Activated CD4-positive, alpha-beta memory T cell treated with anti-CD3 and anti-CD28 coated beads, Interleukin-2, amount 10 ng/mL, durations not matched to agents 7 days and 5 days (primary cell): ENCODE measurements at places on chromosomes 4 and X. TPM values are rescaled to one million over a fixed set of nuclear protein-coding genes. Genes with fewer than 3 reads are reported as not detected.
A peak's percentile ranks its signal among the peaks of the same experiment; 100 is the strongest.

Gene RAB9B
- total RNA-seq, result 0.45 TPM

GRCh38 chrX:5290635-5291034, 938.0 kb downstream of the NLGN4X start:
- H3K4me3 ChIP-seq, result no peak overlapping the region
- no peaks in the 10 kb centered on the region for H3K36me3 ChIP-seq
- DNase-seq, result no peak
- H3K27me3 ChIP-seq, result no peaks in the 10 kb centered on the region
- no peaks in the 10 kb centered on the region for H3K4me1 ChIP-seq

DNA sequence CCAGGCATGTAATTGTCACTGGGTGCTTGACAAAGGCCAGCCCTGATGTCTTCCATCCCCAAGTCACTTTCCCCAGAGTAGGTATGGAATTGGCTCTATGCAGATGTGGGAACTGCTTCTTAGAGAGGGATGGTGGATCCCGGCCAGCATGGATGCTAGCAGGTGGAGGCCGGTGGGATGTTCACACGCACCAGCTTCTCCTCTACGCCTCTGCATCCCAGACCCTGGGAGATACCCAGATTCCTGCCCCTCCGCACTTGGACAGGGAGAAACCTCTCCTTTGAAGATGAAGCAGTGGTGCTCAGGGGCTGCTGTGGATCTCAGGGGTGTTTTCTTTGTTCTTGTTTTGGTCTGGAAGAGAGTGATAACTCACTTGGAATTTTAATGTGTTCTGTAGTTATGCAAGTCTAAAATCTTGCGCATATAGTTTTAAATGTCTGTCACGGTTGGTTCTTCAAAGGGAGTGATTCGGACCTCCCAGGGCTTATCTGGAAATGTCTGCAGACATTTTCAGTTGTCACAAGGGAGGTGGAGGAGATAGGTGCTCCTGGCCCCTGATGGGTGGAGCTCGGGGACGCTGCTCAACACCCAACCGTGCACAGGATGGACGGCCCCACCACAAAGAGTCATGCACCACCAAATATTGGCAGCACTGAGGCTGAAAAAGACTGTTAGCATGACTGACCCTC, 308.0 kb downstream of the DHRSX start:
- DNase-seq, result no peak
- H3K27me3 ChIP-seq, result no peaks in the 10 kb centered on the region
- H3K27ac ChIP-seq, result no peak overlapping the region
- no peaks in the 10 kb centered on the region for H3K4me1 ChIP-seq

- no peaks in the 10 kb centered on the region for H3K36me3 ChIP-seq
- no peak for DNase-seq
- H3K27me3 ChIP-seq, result peaks cover 7% of the 10 kb centered on the region
- H3K4me3 ChIP-seq, result no peak overlapping the region
- no peak overlapping the region for H3K27ac ChIP-seq
- H3K4me1 ChIP-seq, result no peaks in the 10 kb centered on the region
These were observed 22.9 kb upstream of the PDLIM5 start for GRCh38 chr4:94428884-94429283.

GRCh38 chr4:152073351-152074087, 312.7 kb upstream of the GATB start:
- DNase-seq, result no peak
- no peaks in the 10 kb centered on the region for H3K36me3 ChIP-seq
- no peak overlapping the region for H3K27ac ChIP-seq
- no peaks in the 10 kb centered on the region for H3K27me3 ChIP-seq
- no peak overlapping the region for H3K4me3 ChIP-seq
- peaks cover 9% of the 10 kb centered on the region for H3K4me1 ChIP-seq

- no peak overlapping the region for H3K4me3 ChIP-seq
- H3K27ac ChIP-seq, result no peak overlapping the region
- peaks cover 4% of the 10 kb centered on the region for H3K4me1 ChIP-seq
- DNase-seq, result no peak
- no peaks in the 10 kb centered on the region for H3K36me3 ChIP-seq
- no peaks in the 10 kb centered on the region for H3K27me3 ChIP-seq
These were observed 12.3 kb upstream of the TIGD2 start for GRCh38 chr4:89099034-89099433.

GRCh38 chrX:136147315-136147901, at the start of gene FHL1:
TSS of gene FHL1 (plus strand) at chrX:136147533.
- peak within 1 kb of the TSS; percentile 26 for H3K27ac ChIP-seq
- DNase-seq, result peak; percentile 62
- no peaks in the 10 kb centered on the region for H3K36me3 ChIP-seq
- H3K4me1 ChIP-seq, result peaks cover 41% of the 10 kb centered on the region

- H3K36me3 ChIP-seq, result no peaks in the 10 kb centered on the region
- no peaks in the 10 kb centered on the region for H3K4me1 ChIP-seq
- no peak overlapping the region for H3K4me3 ChIP-seq
- no peak overlapping the region for H3K27ac ChIP-seq
- DNase-seq, result no peak
These were observed 86.7 kb upstream of the NKX1-1 start for GRCh38 chr4:1492651-1493539.

- no peak overlapping the region for H3K27ac ChIP-seq
- no peaks in the 10 kb centered on the region for H3K27me3 ChIP-seq
- DNase-seq, result no peak
- H3K4me1 ChIP-seq, result peaks cover 17% of the 10 kb centered on the region
These were observed 4.8 kb downstream of the PRAF2 start for GRCh38 chrX:49069038-49069437.
